CD4-positive, alpha-beta memory T cell (primary cell): ENCODE measurements at places on chromosomes 7 and 10. TPM values are rescaled to one million over a fixed set of nuclear protein-coding genes. Genes with fewer than 3 reads are reported as not detected.

Gene UPK3BL1
- 43.3 TPM for total RNA-seq

DNA sequence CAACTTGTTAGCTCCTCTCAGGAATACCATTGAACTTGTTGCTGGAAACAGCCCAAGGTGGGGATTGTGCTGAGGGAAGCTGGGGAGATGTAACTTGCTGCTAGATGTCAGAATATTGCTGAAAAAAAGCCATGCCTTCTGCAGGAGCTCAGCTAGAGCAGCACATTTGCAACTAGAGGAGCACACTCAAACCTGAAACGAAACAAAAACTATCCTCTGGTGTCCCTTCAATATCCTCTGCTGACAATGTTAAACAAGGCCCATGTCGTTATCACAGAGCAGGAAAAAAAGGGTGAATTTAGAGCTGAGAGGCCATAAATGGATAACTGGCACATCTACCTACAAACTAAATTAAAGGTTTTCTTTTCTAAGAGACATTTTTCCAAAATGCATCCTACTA lies 53.7 kb upstream of the MACC1 start:
- no peak for DNase-seq

Gene C7orf57
- not detected for total RNA-seq

DNA sequence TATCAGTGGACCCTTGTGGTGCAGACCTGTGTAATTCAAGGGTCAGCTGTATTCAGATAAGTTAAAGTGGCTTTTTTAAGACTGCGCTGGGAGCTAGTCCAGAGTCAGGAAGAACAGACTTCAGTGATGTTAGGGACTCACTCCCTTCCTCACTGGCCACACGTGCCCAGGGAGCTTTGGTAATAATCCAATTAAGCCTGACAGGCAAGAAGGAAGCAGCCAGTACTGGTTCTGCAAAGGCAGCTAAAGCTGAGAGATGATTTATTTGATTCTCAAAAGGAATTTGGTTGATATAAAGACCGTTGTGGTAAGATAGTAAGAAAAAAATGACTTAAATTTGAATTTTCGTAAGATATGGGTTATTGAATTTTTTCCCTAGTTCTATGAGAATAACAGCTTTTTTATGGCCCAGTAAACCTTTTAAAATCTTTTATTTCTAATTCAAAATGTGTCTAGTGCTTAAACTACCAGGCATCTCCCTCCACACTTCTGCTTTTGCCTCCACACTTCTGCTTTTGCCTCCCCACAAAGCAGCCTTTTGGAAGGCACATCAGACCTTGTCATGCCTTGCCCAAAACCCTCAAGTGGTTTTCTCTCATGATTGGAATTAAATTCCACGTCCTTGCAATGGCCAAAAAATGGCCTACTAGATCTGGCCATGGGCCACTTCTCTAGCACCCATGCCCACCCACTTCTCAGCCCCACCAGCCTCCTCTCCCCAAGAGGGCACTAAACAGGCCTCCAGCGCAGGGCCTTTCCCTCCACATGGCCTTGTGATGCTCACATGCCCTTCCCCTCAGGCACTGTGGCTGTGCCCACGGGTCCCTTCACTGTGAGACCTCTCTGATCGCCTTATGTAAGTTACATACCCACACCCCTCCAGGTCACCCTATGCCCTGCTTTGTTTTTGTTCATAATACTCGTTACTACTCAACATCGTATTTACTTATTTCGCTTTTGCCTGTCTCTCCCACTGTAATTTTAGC lies 92.5 kb downstream of the POU6F2 start:
- DNase-seq: no peak

Gene CASTOR2
- 3.4 TPM for total RNA-seq

DNA sequence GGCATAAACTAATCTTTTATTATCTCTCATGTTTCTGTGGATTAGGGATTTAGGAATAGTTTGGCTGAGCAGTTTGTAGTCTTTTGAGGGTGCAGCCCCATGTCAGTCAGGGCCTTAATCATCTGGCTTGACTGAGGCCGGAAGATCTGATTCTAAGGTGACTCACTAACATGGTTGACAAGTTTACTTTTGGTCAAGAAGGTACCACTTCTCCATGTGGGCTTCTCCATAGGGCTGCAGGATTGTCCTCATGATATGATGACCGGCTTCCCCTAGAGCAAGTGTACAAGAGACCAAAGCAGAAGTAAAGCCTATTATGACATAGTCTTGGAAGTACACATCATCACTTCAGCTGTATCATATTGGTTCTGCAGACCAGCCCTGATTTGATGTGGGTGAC lies 45.9 kb upstream of the OIT3 start:
- no peak for DNase-seq

DNA sequence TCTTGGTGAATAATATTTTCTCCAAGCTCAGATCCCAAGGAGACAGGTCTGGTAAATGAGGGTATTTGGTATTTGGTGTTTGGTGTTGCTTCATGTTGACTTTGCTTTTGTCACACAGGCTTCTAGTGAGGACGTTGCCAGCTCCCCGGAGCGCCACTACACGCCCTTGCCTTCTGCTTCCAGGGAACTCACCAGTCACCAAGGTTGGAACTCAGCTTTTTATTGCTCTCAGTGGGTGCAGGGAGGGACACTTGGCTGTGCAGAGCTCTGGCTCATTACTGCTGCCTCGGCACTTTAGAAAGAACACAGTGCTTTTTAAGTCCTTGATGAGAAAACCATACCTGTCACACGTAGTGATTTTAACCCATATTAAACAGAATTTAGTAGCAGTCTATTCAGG lies 892.9 kb downstream of the LRMDA start:
- DNase-seq: no peak

Gene CABCOCO1
- not detected for total RNA-seq

- no peak for DNase-seq
Observed at GRCh38 chr10:55629793-55630490, 731.1 kb downstream of the ZWINT start.

GRCh38 chr7:113200281-113200680 lies 81.9 kb upstream of the SMIM30 start:
- DNase-seq: no peak

DNA sequence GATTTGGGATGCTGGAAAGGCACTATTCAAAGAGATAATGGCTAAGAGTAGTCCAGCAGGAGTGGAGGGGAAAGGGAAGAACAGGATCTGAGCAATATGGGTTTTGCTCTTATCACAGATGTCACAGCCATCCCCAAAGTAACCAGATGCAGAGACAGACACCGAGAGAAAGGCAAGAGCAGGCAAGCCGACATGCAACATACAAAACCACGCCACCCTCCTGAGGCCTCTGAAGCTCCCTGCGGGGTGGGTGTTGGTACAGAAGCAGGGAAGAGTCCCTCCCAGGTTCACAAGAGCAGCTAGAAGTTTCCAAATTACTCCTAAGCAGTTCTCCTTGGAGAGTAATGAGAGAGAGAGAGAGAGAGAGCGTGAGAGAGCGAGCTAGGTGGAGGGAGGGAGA lies 10.8 kb upstream of the C10orf53 start:
- DNase-seq: no peak

DNA sequence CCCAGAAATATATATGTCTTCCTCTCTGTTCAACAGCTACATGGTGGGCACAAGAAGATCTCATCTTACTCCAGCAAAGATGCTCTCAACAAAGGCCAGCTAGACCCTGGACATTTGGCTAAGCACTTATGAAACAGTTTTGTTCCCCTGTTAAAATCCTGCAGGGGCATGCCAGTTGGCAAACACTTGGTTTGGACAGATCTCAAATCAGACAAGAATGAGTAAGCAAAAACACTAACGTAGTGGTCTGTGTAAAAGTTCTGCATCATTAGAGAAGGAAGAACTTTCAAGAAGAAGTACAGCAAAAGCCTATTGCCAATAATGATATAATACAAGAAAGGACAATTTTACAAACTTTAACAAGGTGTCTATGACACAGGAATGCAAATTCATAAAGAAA lies 125.6 kb downstream of the CALN1 start:
- DNase-seq: no peak

Gene FKBP6
- not detected for total RNA-seq

DNA sequence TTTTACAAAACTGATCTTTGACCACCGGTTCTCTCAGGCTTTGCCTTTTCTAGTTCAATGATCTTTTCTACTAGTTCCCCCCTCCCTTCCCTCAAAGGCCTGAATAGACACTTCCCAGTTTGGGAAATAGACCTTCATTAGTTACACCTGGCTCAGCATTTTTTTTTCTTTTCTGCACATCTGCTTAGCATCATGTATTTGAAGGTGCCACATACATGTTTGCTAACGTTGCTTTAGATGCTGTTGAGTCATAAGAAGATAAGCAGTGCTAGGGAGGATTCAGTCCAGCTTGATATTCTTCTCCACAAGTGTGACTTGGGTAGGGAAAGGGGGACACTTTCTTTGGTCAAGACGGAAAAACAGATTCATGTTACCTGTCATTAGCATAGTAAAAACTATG lies 78.3 kb downstream of the BICC1 start:
- DNase-seq: no peak

DNA sequence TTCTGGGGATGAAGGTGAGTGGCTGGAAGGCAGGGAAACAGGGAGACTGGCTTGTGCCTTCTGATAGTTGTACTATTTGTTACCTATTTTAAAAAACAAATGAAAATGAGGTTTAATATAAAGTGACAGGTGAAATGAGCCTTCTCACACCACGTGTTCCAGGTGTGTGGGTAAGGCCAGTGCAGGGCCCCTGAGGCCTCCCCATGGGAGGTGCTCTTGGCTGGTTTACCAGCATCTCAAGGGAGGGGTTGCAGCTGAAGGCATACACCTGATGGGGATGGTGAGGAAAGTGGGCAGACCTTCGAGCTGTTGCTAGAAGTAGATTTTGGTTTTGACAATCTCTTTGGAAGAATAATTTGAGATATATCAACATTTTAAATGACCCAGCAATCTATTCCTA lies 103.6 kb downstream of the ARHGAP22 start:
- DNase-seq: no peak

Gene GBX1
- total RNA-seq: not detected

- DNase-seq: no peak
Observed at GRCh38 chr10:125802739-125803138, 20.3 kb downstream of the UROS start.

DNA sequence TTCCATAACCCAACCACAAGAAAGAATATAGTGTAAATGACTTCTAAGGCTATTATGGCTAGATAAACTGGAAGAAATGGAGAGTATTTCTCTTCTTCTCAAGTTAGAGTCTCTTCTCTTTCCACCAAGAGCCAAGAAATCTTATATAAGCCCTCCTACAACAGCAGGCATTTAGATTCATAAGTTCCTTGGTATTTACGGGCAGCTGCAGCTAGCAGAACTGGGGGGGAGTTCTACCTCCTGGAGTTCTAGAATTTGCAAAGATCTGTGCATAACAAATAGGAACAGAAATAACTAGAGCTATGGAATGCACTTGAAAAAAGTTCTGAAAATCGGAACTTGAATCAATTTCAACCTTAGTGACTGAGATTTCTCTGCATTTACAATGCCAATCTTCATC lies 715.2 kb upstream of the GRM3 start:
- no peak for DNase-seq
